Mesenteric fat pad (tissue), 1 donor: ENCODE measurements at places on chromosomes 3 and 15. TPM values are rescaled to one million over a fixed set of nuclear protein-coding genes. Genes with fewer than 3 reads are reported as not detected.

DNA sequence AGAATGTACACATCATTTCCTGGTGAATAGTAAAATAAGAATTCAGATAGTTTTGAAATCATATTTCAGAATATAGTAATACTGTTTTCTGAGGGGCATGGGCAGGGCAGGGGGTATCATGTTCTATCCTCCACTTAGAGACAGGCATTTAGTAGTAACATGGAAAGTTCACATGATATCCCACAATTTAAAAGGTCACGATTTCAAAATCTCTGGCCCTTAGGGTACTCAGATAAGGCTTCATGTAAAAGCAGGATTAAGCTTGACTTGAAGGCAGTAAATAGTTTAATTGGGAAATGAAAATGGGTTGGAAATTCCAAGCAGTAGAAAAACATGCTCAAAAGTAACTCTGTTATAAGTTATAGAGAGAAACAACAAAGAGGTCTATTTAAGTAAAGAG, 353.2 kb upstream of the AGTR1 start:
- no peak for DNase-seq

DNA sequence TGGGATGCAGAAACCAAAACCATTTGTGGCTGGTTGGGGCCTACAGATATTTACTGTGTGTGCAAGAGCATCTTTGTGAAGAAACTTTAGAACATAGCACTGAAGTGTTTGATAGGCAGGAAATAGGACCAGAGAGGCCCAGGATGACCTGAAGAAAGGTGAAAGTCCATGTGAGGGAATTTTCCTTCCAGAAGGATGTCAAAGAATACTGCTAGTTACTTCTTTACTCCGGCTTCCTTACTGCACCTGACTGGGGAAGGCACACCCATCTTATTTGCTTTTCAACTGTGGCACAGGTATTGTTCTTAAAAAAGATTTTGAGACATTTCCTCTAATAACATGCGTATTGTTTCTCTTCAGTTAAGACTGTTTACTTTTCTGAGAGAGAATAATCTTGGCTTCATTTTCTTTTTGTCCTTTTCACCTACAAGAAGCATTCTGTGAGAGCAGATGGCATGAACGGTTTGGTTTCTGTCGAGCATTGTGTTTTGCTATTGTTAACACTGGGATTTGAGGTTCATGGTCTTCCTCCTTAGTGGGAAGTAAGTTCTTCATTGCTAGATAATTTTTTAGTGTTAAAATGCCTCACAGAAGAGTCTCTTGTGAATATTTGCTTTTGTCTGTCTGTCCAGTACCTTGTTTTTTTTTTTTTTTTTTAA, 71.5 kb downstream of the SLCO3A1 start:
- DNase-seq, result no peak

- DNase-seq, result no peak
Measured at GRCh38 chr3:129121016-129121791, 400 bp downstream of the RAB43 start.

DNA sequence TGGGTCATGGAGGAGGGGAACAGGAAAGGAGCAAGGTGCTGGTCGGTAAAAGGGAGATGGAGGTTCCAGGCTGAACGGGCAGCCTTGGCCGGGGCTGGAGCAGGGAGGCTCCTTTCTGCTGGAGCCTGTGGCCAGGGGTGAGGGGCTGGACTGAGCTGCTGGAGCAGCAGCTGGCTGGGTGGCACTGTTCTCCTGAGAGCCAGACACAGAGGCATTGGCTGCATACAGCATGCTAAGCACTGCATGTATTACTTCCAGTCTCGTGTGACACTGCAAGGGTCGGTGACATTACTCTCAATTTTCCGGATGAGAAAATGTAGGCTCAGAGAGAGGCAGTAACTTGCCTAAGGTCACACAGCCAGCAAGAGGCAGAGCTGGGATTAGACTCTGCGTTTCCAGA, 42.3 kb downstream of the RGMA start:
- DNase-seq, result no peak

- DNase-seq, result no peak
Measured at GRCh38 chr15:57134851-57135250, 216.4 kb downstream of the TCF12 start.

- DNase-seq, result no peak
Measured at GRCh38 chr15:42279234-42279723, 6.0 kb upstream of the TMEM87A start.

- DNase-seq, result no peak
Measured at GRCh38 chr3:12049675-12050074, 45.5 kb downstream of the SYN2 start.

- DNase-seq, result no peak
Measured at GRCh38 chr3:36944641-36945270, at the start of gene TRANK1. TRANK1 (minus strand) TSS chr3:36945054; CDS start chr3:36944809, 245 bp downstream.

GRCh38 chr15:90496791-90497190, 32.9 kb upstream of the CRTC3 start:
- DNase-seq, result no peak

DNA sequence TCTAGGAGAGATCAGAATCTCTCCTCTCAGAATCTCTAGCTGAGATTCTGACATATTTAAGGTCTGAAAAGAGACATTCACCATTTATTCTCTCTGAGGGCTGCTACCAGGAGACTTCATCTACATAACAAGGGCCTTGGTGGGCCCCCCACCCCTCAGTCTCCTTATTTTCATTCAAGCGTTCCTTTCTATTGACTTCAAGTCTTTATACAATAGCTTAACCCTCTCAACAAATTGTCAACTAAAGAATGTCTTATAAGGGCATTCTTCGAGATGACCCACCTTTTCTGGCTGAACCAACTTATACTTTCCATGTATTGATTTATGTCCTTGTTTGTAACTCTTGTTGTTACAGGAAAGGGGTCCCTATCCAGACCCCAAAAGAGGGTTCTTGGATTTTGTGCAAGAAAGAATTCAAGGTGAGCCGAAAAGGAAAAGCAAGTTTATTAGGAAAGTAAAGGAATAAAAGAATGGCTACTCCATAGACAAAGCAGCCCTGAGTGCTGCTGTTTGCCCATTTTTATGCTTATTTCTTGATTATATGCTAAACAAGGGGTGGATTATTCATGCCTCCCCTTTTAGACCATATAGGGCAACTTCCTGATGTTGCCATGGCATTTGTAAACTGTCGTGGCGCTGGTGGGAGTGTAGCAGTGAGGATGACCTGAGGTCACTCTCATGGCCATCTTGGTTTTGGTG, 209.5 kb upstream of the ALCAM start:
- DNase-seq, result no peak

DNA sequence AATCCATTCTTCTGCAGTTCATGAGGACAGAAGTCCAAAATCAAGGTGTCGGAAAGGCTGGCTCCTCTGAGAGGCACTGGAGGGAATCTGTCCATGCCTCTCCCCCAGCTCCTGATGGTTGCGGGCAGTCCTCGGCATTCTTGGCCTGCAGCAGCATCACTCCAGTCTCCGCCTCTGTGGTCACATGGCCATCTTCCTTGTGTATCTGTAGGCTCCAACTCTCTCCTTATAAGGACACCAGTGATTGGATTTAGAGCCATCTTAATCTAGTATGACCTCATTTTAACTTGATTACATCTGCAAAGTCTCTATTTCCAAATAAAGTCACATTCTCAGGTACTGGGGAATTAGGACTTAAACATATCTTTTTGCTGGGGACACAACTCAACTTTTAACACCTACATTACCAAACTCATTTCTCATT, 56.0 kb upstream of the FLNB start:
- no peak for DNase-seq

DNA sequence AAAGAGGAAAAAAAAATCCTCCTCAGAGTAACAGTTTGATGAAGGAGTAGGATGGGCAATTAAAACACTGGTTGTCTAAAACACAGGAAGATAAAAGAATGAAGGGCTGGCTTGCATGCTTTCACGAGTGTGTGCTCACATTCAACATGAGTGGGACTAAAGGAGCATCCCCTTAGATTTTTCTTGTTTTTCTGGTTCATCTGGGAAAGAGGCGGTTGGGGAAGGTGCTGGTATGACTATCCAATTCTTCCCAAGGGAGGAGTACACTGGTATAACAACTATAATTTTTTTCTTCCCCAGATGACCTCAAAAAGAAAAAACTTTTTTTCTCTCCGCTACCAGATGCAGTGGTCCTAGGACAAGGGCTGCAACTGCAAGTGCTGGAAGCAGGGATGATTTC, 143.7 kb downstream of the MYO9A start:
- DNase-seq, result no peak

GRCh38 chr3:153396581-153396980, 234.6 kb downstream of the RAP2B start:
- DNase-seq, result no peak

- no peak for DNase-seq
Measured at GRCh38 chr3:11627612-11628011, 16.1 kb downstream of the VGLL4 start.

DNA sequence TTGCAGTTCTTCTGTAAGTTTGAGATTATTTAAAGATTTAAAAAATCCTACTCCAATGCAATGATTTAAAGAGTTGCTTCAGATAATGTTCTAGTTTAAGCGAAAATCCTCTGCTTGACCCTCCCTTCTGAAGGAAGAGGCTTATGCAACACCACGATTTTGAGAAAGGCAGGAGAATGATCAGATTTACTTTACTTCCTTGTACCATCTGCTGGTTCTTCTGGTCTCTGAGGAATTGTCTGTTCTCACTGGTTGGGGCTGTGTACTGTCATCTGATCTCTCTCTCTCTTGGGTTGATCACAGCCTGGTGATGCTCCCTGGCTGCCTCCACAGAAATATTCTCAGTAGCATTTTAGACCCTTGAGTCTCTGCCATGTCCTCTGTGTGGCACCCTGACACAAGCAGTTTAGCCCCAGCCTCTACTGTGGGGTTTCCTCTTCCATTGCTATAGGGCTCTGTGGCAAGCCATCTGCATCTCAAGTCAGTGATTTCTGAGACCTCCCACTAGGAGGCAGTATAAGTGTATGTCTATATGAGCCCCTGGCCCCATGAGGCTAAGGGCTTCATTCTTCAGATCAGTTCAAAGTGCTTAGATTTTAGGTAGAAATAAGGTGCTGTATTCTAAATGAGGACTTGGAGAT, 50.8 kb upstream of the PLAAT1 start:
- DNase-seq, result no peak

DNA sequence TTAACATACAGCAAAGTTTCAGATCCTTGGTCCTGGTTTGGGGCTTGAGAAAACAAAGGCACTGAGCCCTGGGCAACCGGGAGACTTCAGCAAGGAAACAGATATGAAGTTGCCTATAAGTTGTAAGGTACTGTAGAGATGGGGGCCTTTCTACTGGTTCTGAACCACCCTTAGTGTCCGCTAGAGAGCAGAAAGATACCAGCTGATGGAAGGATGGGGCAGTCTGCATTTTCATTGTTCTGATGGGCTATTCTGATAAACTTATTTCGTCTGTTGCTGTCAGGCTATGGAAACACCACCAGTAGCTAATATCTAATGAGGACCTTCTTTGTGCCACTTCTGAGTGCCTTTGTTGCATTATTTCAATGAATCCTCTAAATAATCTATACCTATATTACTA, 38.7 kb downstream of the FGD5 start:
- no peak for DNase-seq

DNA sequence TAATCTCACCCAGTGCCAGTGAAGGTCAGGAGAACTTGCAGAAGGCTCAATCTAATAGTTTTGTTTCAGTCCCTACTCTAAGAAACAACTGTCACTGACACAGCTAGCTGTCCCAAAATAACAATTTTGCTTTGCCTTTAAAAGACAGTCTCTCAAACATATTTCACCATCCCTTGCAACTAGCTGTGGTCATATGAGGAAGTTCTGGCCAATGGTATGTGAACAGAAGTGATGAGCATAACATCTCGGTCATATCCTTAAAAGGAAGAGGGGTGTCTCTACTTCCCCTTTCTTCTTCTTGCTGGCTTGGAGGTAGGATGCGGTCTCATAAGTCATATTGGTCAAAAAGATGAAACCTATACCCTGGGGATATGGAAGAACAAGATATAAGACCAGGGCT, 198.1 kb downstream of the NEK10 start:
- DNase-seq, result no peak

GRCh38 chr3:45865563-45865962, 20.8 kb upstream of the CCR9 start:
- DNase-seq, result no peak

Gene GPR15
- not detected for total RNA-seq

Gene KCNH8
- total RNA-seq, result not detected

Gene USP4
- total RNA-seq, result 65.5 TPM

Gene PRTG
- 1.00 TPM for total RNA-seq

Gene SAMMSON
- total RNA-seq, result not detected

Gene PRRT3
- 1.6 TPM for total RNA-seq

Gene MFGE8
- 466 TPM for total RNA-seq

Gene IGF2BP2
- total RNA-seq, result 9.0 TPM

Gene GPR149
- total RNA-seq, result not detected

Gene RTP3
- total RNA-seq, result not detected
